ENCODE measurements at places on chromosomes 13 and 19.

GRCh38 chr19:55042344-55042678, 4.2 kb upstream of the GP6 start:
- no peak for DNase-seq

- no peak for DNase-seq
These were observed 7.0 kb downstream of the PPP5C start for GRCh38 chr19:46353730-46354528.

- no peak for DNase-seq
These were observed 29.5 kb upstream of the SLC7A1 start for GRCh38 chr13:29624997-29625396.

- no peak for DNase-seq
These were observed 51.6 kb downstream of the RFX2 start for GRCh38 chr19:6058518-6059201.

DNA sequence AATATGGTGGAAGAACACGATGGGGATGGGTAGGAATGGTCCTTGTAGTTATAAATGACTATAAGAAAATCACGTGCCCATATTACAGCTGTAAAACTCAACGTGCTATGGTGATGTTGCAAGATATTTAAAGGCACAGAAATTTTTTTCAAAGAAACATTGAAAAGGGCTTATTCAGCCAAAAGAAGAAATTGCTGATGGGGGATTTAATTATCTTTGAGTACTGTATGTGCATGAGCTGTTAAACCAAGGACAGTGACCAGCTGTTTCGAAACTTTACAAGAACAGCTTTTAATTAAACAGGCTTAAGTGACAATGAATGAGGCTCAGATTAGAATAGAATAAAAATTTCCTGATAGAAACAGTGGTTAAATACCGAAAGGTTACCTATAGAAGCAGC, 339.0 kb downstream of the HS6ST3 start:
- no peak for DNase-seq

DNA sequence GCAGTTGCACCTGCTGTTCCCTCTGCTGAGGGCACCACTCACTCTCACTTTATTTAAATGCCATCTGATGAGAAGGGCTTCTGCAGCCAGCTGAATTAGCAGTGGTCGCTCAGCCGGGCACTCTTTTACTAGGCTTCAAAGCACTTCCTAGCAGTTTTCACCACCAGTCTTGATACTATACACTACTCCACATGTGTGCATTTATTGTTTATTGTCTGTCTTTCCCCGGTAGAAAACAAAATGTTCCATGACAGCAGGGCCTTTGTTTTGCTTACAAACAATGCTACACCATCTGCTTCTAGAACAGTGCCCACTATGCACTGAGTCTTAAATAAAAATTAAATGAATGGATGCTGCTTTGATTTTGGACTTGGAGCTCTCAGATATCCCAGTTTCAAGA, 404.9 kb downstream of the FGF14 start:
- DNase-seq: no peak

- no peak for DNase-seq
These were observed 447.2 kb downstream of the RFC3 start for GRCh38 chr13:34265046-34265679.

- no peak for DNase-seq
These were observed 499.9 kb upstream of the SLITRK6 start for GRCh38 chr13:86299128-86299527.

GRCh38 chr13:96214824-96215445, 125.0 kb downstream of the HS6ST3 start:
- DNase-seq: no peak

DNA sequence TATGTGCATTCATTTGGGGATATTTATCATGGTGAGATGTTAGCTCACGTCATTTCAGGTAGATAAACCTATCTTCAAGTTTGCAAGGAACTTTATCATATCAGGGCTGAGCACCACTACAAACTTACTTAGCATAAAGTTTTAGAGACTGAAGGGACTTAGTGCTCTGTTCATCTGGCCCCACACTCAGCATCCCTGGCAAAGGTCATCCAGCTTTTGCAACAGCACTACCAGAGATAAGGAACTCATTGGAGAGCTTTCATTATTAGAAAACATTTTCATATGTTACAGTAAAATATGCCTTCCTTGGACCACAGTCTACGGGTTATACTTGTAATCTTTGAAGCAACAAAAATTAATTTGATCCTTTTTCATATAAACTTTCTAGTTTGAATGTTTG, 263.4 kb downstream of the POU4F1 start:
- no peak for DNase-seq

GRCh38 chr13:80475718-80476117, 134.8 kb upstream of the SPRY2 start:
- DNase-seq: no peak

DNA sequence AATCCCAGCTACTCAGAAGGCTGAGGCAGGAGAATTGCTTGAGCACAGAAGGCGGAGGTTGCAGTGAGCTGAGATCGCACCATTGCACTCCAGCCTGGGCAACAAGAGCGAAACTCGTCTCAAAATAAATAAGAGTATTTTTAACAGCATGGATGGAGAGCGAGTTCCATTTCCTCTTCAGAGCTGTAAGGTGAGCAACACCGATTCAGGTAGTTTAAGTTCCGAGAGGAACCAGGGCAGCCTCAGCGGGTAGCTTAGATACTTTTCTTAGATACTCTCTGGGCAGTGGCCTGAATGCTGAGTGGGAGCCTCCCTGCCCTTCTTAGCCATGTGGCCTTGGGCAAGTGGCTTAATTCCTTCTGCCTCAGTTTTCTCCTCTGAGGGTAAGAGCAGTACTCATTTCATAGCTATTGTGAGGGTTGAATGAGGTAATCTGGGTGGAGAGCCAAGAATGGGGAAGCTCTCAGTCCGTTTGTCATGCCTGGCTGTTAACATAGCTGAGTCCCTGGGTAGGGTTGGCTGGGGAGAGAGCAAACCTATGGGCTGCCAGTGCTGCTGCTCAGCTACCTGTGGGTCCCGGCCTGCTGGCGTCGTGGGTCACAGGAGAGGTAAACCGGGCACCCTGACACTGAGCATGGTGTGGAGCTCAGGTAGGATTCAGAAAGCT, 4.1 kb downstream of the ATP11A start:
- DNase-seq: no peak

- no peak for DNase-seq
These were observed 142.3 kb downstream of the OXGR1 start for GRCh38 chr13:96851856-96852445.

DNA sequence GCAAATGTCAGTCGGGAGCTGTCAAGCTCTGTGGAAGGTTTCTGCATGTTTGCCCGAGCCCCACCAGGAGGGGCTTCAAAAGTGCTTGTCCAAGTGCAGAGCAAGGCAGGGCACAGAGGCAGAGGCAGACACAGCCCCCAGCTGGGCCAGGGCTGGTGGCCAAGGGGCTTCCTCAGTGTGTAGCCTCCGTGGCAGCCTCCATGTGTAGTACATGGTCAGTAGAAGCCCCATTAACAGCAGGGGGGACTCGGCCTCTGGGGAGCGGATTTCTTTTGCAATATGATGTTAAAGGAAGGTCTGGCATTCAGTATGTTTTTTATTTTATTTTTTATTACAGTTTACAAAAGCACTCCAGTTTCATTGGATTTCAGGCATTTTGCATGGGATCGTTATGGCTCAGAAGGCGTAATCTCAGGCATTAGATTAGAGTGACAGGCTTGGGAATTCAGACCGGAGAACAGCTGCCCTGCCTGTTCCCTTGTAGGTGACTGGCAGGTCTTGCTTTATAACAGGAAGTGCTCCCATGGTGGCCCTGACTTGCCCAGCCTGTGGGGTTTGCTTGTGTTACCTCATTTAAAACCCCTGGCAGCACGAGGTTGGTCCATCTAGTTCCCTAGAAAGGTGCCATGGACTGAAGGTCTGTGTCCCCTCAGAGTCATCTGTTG, 129.2 kb downstream of the KDM4B start:
- no peak for DNase-seq

DNA sequence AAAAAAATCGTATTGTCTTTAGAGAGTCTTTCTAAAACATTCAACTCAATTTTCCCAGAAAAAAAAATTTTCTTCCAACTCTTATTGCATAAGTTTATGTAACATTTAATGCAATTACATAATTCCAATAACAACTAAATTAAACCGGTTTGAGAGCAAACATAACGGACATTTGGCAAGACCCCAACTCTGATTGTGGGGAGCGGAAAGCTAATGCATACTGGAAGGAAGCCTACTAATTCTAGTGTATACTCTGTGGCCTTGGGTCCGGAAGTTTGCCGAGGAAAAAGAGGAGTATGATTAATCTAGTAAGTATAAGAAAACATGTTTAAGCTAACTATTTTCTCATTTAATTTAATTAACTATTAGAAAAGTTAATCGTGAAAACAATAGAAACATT, 21.3 kb upstream of the MIR17HG start:
- DNase-seq: no peak

DNA sequence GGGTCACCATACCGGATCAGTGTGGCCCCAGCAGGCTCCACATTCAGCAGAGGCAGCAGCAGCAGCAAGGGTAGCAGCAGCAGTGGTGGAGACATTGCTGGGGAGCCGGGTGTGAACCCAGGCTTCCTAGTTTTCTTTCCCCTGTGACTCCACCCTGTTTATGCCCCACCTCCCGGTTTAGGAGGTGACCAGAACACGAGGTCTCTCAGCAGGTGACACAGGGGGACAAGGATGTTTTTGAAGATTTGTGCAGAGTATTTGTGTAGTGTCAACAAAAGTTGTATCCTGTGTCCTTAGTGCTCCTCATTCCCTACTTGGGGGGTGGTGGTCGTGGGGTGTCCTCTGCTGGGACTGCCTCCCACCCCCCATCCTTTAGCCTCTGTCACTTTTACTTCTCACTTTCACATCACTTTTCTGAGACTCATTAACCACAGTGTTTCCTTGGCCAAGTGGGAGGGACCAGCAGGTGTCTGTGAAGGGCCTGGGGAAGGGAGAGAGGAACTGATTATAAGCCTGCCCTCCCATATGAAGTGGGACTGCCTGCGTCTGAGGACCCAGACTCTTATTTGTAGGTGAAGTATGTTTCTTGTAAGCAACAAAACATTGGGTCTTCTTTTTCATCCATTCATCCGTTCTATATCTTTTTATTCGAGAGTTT, 15.6 kb upstream of the KCNC3 start:
- DNase-seq: no peak

DNA sequence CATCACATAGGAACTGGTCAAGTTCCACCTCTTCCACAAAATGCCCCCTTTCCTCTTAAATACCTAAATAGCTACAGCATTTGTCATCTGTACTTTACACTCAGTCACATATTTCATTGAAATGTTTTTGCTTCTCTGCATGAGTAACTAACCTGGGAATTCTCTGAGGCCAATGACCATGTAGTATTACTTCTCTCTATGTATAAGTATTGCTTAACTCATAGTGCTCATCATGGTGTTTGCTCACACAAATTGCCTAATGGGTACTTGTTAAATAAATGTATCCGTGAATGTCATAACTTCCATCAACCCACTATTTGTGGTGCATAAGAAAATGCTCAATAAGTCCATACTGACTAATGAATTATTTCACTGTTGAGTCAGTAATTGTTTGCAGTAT, 115.5 kb downstream of the FGF14 start:
- DNase-seq: peak; percentile 94

GRCh38 chr19:35478794-35479677, 11.2 kb downstream of the KRTDAP start:
- DNase-seq: no peak

- DNase-seq: no peak
These were observed 75.2 kb downstream of the RXFP2 start for GRCh38 chr13:31814536-31814935.

GRCh38 chr13:74202129-74202813, 68.1 kb upstream of the KLF12 start:
- no peak for DNase-seq

GRCh38 chr19:43624933-43625332, 5.5 kb upstream of the ZNF428 start:
- DNase-seq: no peak

DNA sequence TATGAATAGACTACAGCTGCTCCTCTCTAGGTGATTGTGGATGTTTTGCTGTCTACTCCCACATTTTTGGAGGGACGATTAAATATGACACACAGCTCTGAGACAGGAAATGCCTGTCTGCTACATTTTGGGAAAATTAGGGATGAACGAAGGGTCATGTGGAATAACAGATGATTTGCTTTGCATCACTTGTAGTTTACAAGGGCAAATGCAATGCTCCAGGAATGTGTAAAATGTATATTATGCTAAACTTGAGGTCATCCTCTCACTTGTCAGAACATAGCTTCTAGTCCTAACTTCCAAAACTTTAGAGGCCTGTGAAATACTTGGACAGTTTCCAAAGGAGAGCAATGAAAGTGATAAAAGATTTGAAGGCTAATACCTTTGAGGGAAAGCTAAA, 284.2 kb upstream of the DACH1 start:
- DNase-seq: peak; percentile 55

- DNase-seq: no peak
These were observed 9.0 kb downstream of the ZNF808 start for GRCh38 chr19:52536448-52536800.

DNA sequence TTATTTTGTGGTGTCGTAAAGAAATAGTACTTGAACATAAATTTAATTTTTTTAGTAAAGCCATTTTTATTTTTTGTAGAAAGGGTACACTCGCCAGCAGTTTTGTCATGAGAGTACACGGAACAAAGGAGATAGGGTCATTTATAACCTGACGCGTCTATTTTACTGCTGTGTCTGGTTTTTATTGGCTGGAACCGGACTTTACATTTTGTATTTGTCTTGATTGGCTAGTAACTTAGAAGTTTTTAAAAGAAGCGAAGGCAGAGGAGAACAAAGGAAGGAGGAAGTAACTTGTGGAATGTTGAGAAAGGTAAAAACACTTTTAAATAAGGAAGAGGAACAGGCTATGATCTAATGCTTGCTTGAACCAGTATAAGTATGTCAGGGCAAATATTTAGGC, 43.5 kb downstream of the TRPM4 start:
- DNase-seq: no peak

DNA sequence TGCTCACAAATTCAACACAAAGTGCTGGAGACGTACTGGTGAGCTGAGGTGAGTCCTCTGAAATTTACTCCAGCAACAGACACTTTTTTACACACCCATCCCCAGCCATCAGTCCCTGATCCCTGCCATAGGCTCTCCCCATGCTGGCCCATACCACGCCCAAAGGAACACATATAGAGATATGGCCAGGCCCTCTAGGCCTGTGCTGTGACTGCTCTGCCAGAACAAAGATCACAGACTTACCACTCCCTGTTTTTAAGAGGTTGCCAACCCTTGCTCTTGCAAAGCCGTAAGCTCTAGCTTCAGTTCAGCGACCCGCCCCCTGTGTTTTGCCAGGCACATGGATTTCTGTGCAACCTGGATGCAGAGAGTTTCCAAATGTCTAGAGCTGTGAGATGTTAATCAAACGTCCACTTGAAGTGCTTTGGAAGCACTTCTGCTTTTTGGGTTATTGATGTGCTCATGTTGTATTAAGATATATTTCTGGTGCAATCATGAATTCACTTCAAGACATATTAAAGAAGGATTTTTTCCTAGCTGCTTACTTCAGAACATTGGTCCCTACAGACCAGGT, 59.7 kb downstream of the DLEU7 start:
- DNase-seq: no peak

DNA sequence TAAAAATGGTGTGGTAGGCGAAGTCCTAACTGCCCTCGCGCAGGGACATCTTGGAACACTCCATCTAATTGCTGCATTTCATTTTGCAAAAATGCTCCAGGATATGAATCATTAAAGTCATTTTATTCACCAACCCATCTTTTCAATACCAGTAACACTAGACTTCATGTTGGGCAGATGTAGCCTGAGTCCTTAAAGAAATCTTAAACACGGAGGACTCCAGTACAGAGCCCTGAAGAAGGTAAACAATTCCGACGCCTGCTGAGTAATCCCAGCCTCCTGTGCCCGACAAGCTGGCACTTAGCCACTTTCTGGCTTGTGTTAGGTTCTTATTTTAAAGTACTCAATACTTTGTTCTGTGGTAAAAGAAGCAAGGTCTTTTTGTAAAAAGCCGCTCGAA, 58.0 kb upstream of the IRS2 start:
- DNase-seq: peak; percentile 30

Data from skeletal muscle cell (primary cell).